Type B pancreatic cell (in vitro differentiated cells): ENCODE measurements at places on chromosomes 16 and 17. TPM values are rescaled to one million over a fixed set of nuclear protein-coding genes. Genes with fewer than 3 reads are reported as not detected.

GRCh38 chr16:25228372-25228771 is 11.6 kb downstream of the AQP8 start:
- peaks cover 4% of the 10 kb centered on the region for H3K4me1 ChIP-seq
- no peak overlapping the region for H3K4me3 ChIP-seq
- H3K36me3 ChIP-seq = no peaks in the 10 kb centered on the region
- H3K27me3 ChIP-seq = peaks cover 3% of the 10 kb centered on the region
- no peak for DNase-seq

DNA sequence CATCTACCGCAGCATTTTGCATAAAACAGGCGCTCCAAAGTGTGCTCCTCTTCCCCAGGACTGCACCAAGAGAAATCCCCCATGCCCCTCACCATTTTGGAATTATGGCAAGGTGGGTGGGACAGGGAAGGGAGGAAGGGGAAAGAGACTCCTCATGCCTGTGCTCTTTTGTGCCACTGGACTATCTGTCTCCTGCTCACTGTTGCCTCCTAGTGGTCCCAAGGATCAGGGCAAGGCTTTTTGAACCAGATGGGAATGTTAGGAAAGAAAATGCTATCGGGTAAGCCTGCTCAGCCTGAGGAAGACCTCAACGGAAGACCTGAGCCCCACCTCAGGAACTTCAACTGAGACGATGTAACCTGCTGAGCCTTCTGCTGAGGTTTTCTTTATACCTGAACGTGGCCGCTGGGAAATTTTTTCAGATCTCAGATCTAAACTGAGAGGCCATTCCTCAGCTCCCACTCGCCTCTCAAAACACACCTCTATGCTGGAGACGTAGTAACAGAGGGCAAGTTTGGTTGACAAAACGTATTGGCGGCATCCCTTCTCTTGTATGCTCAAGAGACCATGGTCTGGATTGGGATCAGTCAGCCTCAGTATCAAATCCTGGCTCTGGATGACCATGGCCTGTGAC is 58.3 kb downstream of the SPACA3 start:
- no peak overlapping the region for H3K27ac ChIP-seq
- DNase-seq = no peak
- no peaks in the 10 kb centered on the region for H3K4me1 ChIP-seq
- H3K4me3 ChIP-seq = no peak overlapping the region
- no peaks in the 10 kb centered on the region for H3K36me3 ChIP-seq
- H3K27me3 ChIP-seq = peaks cover 32% of the 10 kb centered on the region

DNA sequence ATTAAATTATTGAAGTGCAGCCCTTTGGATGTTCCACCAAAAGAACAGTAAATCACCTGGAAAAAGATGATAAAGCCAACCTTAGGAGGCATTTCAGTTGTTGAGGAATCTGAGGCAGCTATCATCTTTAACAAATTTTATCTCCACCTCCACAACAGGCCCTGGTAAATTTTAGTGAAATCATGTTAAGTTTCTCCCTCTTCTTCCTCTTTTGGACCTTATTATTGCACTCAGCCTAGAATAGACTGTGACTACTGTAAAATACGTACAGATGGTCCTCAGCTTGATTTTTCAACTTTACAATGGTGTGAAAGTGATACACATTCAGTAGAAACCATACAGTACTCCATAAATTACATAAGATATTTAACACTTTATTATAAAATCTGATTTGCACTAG is 90.3 kb downstream of the USP32 start:
- H3K27me3 ChIP-seq = no peaks in the 10 kb centered on the region
- H3K4me1 ChIP-seq = peaks cover 4% of the 10 kb centered on the region
- no peak overlapping the region for H3K27ac ChIP-seq
- H3K4me3 ChIP-seq = no peak overlapping the region
- no peak for DNase-seq
- no peaks in the 10 kb centered on the region for H3K36me3 ChIP-seq

GRCh38 chr17:42779304-42779935 is 990 bp upstream of the WNK4 start:
- H3K27me3 ChIP-seq = peaks cover 31% of the 10 kb centered on the region
- DNase-seq = no peak
- peak overlapping the region; percentile 80 for H3K4me3 ChIP-seq
- peak overlapping the region; percentile 57 for H3K27ac ChIP-seq
- H3K36me3 ChIP-seq = peaks cover 6% of the 10 kb centered on the region

- peaks cover 37% of the 10 kb centered on the region for H3K36me3 ChIP-seq
- no peaks in the 10 kb centered on the region for H3K27me3 ChIP-seq
- peak overlapping the region; percentile 29 for H3K27ac ChIP-seq
- DNase-seq = no peak
- H3K4me3 ChIP-seq = no peak overlapping the region
- no peaks in the 10 kb centered on the region for H3K4me1 ChIP-seq
Observed at GRCh38 chr16:24944206-24944605, 71.0 kb downstream of the ARHGAP17 start.

- no peak overlapping the region for H3K4me3 ChIP-seq
- H3K27me3 ChIP-seq = no peaks in the 10 kb centered on the region
- H3K4me1 ChIP-seq = no peaks in the 10 kb centered on the region
Observed at GRCh38 chr16:63596716-63597115, 1525.1 kb downstream of the CDH11 start.

GRCh38 chr17:30520882-30521281 is 43.7 kb downstream of the GOSR1 start:
- no peak overlapping the region for H3K27ac ChIP-seq
- H3K4me1 ChIP-seq = peaks cover 11% of the 10 kb centered on the region
- H3K4me3 ChIP-seq = no peak overlapping the region
- no peak for DNase-seq
- no peaks in the 10 kb centered on the region for H3K27me3 ChIP-seq
- H3K36me3 ChIP-seq = peaks cover 32% of the 10 kb centered on the region

SARM1 gene
- 13.4 and 29.6 TPM in 2 replicates for total RNA-seq
